Cerebellar cortex (tissue), 1 donor: ENCODE measurements at places on chromosomes 2 and 18.

DNA sequence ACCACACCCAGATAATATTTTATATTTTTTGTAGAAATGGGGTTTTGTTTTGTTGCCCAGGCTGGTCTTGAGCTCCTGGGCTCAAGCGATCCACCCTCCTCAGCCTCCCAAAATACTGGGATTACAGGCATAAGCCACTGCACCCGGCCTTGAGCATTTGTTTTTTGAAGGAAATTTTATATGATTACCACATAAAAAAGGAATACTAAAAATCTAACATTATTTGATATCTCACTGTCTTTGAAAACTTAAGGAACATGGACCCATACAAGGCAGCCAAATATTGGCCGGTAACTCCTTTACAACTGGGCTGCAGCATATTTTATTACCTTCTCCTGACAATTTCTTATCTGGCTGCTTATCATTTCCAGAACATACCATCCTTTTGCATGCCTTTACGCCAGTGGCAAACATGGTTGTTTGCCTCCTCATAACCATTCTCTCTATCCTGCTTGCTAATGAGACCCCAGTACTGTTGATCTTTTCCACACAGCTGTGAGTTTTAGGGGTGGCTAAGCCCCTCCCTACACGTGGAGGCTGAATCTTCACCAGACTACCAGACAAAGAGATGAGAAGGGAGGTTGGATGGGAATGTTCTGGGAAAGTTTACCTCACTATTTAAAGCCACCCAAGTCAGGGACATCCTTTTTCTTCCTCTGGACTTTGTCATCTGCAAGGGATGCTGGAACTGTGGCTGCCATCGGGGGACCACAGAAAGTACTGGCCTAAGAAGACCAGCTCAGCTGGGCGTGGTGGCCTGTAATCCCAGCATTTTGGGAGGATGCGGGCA lies 157.5 kb downstream of the TGIF1 start:
- no peak for DNase-seq

- DNase-seq, result no peak
These were observed 16.3 kb downstream of the SNED1 start for GRCh38 chr2:241014764-241015163.

DNA sequence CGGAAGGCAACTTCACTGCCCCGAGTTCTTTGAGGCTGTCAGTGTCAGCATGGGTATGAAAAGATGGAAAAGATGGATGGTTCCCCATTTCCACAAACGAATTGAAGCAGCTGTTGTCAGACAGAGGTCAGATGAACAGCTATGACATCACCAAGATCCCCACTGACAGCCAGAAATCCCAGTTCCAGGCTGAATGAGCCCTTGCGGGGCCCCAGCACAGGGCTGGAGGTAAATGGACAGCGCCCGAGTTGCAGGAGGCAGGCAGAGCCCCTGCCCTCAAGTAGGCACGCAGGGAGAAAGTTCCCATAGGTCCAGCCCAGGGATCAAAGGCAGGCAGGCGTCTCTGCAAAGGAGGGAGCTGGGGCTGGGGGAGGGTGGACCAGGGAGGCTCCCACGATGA lies 169.5 kb upstream of the AGAP1 start:
- DNase-seq, result no peak

DNA sequence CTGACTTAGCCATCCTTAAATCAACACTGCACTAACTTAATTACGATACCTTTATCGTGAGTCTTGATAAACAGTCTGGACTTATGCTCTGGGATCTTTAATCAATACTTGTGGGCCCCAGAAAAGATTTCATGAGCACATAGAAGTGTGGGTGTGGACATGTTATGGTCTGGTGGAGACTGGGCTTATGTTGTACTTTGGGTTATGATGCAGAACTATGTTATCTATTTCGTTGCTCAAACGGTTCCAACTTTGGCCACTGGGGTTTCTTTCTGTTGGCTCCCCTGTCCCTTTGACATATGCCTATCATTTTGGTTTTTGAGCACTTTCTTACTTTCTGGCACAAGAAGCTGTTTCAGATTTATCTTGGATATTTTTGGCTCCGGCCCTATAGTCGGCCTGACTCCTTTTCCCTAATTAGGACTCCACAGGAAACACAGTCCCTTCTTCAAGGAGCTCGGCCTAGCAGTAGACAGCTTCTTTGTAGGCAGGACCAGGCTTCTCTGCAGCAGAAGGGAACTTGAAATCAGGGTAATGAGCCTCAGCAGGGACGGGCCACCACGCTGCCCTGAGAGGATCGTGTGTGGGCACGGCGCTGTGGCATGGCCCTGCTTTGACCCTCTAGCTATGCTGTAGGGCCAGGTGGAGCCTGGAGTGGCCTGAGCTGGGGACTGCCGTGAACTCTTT lies 54.6 kb upstream of the TXNDC2 start:
- no peak for DNase-seq

- DNase-seq, result no peak
These were observed 612 bp downstream of the DIPK1C start for GRCh38 chr18:74456349-74457042.

DNA sequence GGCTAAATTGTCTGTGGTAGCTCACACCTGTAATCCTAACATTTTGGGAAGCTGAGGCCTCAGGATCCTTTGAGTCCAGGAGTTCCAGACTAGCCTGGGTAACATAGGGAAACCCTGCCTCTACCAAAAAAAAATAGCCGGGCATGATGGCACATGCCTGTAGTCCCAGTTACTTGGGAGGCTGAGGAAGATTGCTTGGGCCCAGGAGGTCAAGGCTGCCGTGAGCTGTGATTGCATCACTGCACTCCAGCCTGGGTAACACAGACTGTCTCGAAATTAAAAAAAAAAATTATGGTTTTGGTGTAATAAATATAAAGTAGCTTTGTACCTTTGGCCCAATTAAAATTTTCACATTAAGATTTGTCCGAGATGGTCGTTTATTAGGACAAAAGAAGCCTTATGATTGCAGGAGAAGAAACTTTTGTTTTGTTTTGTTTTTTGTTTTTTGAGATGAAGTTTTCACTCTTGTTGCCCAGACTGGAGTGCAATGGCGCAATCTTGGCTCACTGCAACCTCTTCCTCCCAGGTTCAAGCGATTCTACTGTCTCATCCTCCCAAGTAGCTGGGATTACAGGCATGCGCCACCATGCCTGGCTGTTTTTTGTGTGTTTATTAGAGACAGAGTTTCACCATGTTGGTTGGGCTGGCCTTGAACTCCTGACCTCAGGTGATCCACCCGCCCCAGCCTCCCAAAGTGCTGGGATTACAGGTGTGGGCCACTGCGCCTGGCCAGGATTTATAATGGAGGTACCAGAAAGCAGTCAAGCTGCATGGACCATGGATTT lies 4.1 kb downstream of the MTA3 start:
- DNase-seq, result no peak

GRCh38 chr18:11736656-11737055 lies 47.6 kb downstream of the GNAL start:
- no peak for DNase-seq

DNA sequence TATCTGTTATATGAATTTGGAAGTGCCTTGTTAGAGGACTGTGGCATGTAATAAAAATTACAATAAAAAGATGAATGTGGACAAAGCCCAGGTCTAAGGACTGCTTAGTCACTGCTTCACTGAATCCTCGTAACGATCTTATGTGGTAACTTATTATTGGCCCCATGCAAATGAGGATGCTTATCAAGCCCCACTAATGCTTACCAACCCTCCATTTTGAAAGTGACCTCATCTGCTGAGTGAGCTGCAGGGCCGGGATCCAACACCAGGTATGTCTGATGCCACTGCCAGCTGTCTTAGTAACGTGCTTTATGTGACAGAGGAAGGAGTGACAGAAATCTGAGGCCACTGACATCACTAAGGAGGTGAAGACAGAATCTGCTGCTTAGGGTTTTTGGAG lies 65.3 kb upstream of the CCDC85A start:
- no peak for DNase-seq

GRCh38 chr2:235227590-235227989 lies 266.3 kb upstream of the AGAP1 start:
- DNase-seq, result no peak

DNA sequence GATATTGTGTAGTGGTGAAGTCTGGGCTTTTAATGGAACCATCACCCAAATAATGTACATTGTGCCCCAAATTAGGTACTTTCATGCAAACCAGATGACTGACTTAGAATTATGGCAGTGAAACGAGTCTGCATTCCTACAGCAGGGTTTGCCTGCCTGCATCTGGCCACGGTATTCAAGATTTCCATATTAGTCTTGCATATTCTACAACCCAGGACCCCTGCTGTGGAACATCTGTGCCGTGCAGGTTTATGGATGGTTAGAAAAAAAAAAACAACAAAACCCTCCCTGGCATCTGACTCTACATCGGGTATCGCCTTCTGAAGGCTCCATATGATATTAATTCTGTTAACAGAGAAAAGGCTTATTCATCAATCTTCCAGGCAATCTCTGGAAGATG lies 394.8 kb downstream of the DCDC2C start:
- no peak for DNase-seq

- DNase-seq, result no peak
These were observed 5.4 kb downstream of the FBXO15 start for GRCh38 chr18:74142252-74142651.

- no peak for DNase-seq
These were observed 65.4 kb upstream of the VRK2 start for GRCh38 chr2:57981083-57981768.

GRCh38 chr2:37575780-37576179 lies 95.7 kb downstream of the CDC42EP3 start:
- no peak for DNase-seq

DNA sequence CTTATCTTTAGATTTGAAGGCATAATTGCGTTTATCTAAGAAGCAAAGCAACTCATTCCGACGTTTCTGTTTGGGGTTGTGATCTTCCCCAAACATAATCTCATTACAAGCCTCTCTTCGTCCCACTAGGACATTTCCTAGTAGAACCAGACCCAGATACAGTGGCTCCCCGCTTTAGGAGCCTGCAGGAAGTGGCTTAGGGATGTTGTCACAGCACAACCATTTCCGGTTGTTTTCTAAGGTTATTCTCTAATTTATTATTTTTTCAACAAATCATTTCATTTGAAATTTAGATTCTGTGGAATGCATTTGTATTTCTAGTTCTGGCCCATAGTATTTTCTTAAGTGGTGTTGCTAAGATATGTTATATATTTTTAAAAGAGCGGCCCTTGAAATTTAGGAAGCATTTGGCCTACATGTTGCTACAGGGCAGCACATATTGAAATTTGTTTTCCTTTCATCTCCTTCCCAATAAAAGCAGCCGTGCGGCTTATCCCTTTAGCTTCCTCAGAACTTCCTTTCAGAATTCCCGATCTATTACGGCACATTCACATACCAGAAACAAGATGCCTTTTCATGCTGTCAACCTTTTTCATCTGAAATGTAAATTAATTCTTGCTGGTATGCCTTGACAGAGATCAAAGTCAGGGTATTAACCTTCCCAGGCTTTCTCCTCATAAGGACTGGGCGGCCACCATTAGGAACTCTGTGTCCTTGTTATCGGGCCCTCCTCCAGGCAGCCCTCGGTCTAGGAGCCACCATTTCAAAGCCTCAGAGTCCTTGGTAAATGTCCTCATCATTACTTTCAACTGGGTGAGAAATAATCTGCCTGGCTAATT lies 210.9 kb upstream of the SP5 start:
- DNase-seq, result no peak

DNA sequence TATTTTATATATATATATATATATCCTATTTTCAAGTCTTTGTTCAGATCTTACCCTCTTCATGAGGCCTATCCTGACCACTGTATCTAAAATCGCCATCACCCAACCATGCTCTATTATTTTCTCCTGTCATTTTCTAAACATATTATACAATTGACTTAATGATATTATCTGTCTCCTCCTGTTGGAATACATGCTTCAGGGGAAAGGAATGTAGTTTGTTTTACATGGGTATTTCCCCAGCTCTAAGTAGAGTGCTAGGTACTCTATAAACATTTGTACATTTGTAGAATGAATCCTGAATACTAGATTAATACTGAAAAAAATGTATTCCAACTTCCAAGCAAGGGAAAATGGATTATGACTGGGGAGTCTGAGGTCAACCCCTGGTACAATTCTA lies 26.2 kb downstream of the TTC21B start:
- no peak for DNase-seq

- no peak for DNase-seq
These were observed 1556.8 kb upstream of the SLC39A10 start for GRCh38 chr2:194100201-194100600.

DNA sequence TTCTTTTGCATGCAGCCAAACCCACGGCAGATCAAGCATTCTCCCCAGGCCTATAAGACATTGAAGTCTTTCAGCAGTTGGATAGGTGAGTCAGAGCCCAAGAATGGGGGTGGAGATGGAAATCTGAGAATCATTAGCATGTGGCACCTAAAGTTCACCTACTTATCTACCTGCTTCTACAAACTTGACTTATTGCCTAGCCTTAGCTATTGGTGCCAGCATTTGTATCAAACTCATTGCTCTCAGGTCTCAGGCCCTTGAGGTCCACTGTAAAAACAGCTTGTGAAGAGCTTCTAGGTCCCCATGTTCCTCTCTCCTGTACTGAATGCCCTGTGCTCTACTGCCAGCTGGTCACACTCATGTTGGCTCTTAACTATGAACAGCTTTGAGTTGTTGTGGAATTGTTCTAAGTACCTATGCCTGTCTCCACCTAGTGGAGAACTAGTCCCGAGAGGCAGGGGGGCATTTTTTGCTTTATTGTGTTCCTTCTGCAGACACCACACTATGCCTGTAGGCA lies 278.4 kb upstream of the SPRED2 start:
- DNase-seq, result no peak

GRCh38 chr2:145289946-145290345 lies 770.0 kb upstream of the ZEB2 start:
- DNase-seq, result no peak

DNA sequence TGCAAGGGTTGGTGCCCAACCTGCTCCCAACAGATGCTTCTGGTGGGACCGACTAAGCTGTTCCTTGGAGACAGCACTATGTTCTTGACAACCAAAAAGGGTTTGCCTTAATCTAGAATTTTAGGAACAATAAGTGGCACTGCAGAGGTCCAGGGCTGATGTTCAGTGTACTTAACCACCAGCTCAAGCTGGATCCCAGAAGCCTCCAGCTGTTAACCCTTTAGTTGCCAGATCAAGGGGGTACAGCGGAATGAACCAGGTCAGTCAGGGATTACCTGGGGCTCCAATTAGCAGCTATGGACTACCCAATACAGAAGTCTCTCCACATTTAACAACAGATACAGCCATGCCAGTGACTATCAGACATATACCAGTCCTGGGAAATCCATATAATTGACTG lies 3.5 kb downstream of the GPR75 start:
- peak; percentile 13 for DNase-seq

DNA sequence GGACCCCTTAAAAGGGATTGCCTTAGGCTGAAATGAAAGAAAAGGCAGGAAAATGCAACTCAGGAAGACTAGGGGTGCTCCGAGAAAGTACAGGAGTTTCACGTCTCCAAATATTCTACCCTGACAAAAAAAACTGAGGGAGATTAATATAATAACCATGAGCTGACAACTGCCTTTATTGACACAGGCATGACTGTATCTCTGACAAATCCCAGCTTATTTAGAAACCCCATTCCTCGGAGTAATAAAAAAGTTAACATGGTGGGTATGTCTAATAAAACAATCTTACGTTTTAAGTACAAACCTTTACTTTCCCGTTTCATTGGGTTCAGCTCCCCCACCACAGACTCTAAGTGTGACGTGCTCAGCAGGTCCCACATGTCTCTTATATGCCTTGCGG lies 7.9 kb upstream of the RBFA start:
- no peak for DNase-seq
